Activated CD4-positive, alpha-beta T cell treated with anti-CD3 and anti-CD28 coated beads for 48 hours (primary cell): ENCODE measurements at places on chromosomes 12 and 14.

DNA sequence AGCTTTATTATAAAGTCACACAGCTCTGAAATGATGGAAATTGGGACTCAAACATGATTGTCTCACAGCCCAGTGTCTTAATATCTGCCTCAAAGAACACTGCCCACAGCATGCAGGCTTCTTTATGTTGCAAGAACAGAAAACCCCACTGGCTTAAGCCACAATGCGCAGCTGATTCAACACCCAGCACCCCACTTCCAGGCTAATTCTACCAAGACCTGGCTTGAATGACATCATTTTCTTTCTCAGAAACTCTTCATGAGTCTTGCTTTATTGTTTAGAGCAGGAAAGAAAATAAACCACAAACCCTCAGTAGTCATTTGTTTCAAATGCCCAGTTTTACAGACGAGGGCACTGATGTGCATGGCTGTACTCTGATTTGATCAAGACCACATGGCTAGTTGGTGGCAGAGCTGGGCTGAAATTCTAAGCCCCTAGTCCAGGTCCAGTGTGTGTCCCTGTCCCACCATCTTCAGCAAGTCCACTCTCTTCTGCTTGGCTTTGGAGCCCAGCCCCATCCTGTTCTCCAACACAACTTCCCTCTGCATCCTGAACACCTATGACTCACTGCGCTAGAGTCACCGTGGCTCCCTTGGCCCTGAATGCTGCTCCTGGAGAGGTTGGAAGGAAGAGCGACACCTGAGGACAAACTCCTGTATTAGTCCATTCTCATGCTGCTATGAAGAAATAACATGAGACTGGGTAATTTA lies 50.3 kb upstream of the SRSF5 start:
- DNase-seq: peak; percentile 68

- DNase-seq: peak; percentile 51
Measured at GRCh38 chr12:116319898-116320621, 42.6 kb upstream of the MED13L start.

DNA sequence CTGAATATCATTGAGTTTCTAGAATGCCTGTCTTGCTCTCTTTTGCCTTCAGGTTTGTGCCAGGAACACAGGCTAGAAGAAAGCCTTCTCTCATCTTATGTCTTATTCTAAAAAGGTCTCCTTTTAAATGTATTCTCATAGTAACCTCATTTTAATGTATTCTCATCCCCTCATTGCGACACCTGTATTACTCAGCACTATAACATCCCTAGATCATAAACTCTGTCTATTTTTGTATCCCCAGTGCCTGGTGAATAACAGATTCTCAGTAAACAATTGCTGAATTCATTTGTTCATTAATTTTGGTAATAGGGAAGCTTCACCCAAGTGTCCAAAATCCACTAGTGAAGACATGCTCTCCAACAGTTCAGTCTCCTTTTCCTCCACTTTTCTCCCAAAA lies 8.8 kb upstream of the LRRK2 start:
- DNase-seq: no peak

DNA sequence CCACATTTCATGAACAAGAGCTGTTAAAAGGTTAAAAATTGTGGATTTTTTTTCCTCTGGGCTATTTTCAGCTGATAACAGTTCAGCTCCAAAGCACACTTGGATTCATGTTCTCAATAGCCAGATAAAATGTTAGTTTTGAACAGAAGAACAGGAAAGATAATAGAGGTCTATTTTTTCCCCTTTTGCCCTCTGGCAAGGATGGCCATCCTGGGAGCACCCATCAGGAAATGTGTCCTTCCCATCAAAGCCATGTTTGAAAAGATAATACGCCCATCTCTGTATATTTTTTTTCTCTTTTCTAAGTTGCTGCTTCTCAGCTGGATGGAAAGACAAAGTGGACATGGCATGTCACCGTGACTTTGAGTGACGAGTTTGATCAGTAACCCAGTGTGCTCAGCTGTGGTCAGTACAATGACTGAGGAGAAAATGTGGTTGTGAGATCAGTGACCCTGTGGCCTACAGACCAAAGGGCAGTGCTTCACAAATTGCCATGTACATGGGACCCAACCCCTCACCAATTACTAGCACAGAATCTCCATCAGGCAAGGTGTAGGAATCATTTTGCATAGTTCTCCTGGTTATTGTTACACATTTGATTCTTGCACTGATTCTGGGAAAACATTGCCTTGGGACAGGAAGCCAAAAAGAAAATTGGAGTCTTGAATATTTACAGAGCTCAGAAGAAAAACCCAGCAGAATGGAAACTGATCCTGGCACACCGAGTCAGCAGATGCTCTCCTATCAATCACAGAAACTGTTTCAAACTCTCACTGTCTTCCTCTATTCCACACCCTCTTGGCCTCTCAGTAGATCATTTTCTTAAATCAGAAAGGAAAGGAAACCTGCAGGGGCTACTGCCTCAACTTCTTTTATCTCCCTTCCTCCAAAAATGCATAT lies 64.3 kb downstream of the ANO6 start:
- DNase-seq: no peak
